ENCODE measurements at places on chromosomes 4 and X.

GRCh38 chr4:31592293-31592692, 872.1 kb downstream of the PCDH7 start:
- DNase-seq: no peak

GRCh38 chrX:103520386-103520785, 1.1 kb upstream of the RAB40A start:
- DNase-seq: peak; percentile 5

GRCh38 chrX:154321594-154321993, 26.0 kb downstream of the TKTL1 start:
- DNase-seq: peak; percentile 36

- DNase-seq: no peak
Observed at GRCh38 chr4:24160358-24160757, 270.5 kb upstream of the PPARGC1A start.

DNA sequence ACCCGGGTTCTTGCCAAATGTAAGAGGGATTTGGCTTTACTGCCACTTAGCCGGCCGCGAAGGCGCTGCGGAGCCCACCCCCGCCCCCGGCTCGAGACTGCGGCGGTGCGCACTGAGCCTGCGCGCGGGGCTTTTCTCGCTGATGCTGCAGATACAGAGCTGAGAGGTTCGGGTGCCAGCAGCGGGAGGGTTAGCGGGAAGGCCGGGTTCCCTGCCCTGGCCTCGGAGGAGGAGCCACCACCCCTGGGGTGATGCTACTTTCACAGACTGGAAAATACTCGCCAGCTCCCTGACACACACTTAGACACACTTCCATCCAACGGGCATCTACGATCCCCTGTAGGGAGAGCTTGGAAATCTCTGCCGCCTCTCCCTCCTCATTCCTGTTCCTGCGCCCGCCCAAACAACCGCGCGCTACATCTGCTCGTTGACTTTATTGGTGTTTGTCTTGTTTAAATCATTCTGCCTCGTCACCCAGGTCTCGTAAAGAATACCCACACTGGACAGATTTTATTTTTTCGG, 2.1 kb upstream of the PCDH7 start:
- peak; percentile 72 for DNase-seq

DNA sequence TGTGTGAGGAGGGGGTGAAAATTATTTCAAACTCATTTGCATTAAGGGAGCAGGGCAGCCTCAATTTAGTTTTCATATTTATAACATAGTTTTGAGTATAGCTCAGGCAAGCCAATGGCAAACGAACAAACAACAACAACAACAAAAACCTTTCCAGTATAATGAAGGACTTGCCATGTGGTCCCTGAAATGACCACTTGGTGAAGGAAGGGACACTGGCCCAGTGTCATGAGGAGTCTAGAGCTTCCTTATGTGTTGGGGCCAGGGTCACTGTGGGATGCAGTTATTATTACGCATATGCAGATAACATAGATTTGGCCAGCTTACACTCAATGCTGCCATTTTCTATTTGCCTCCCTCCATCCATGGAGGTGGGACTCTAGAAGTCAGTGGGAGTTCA, 23.3 kb downstream of the NKX3-2 start:
- no peak for DNase-seq

DNA sequence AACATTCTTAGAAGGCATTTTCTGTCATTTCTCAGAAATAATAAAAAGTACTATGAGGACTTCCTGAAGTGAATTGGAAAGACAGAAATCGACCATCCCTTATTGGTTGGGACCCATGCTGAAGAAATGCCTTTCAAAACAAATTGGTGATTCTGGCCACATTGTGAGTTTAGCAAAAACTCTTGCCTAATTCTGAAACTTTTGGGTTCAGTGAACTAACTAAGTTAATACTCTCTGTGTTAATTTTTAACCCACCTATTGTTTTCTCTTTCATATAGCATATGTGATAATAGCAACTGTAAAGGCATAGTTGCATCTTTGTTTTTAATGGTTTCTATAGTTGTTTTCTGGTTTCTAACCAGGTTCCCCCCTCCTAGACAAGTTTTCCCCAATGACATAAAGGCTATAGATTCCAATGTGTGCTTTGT, 129.3 kb upstream of the FAT1 start:
- DNase-seq: no peak

DNA sequence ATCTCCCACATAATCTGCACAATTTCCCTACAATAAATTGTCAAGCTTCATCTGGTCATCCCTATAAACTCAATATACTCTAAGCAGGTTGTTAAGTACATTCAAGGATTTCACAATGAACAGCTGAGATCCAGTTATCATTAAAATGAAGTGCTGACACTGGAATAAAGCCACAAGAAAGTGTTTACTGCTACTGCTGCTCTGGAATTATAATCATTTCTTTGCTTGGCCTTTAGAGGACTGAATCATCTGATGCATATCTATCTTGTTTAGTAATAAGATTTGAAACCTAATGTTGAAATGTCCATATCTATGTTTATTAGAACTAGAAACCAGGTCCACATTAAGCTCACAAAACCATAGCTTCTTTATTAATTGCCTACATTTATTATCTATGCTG, 338.6 kb upstream of the ZFP42 start:
- DNase-seq: no peak

DNA sequence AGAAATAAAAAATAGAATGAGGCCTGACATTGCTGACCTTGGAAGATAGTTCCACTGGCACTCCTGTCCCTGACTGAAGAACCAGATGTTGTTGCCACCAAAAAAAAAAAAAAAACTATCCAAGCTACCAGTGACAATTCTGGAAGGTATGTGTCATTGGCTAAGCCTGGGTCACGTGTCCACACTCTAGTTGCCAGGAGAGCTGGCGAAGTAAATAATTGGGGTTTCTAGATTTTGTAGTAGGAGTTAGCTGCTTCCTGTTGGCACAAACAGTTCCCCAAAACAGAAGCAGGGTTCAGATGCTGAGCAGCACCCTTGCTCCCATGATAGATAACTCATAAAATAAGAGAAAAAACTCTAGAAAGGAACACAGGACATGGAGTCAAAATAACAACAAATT, 20.5 kb downstream of the MND1 start:
- no peak for DNase-seq

GRCh38 chr4:52037689-52038102, 403 bp downstream of the SGCB start:
- peak; percentile 75 for DNase-seq

- DNase-seq: no peak
Observed at GRCh38 chrX:112714357-112714918, 34.7 kb upstream of the LHFPL1 start.

GRCh38 chr4:14800977-14801376, 201.3 kb upstream of the CPEB2 start:
- no peak for DNase-seq

DNA sequence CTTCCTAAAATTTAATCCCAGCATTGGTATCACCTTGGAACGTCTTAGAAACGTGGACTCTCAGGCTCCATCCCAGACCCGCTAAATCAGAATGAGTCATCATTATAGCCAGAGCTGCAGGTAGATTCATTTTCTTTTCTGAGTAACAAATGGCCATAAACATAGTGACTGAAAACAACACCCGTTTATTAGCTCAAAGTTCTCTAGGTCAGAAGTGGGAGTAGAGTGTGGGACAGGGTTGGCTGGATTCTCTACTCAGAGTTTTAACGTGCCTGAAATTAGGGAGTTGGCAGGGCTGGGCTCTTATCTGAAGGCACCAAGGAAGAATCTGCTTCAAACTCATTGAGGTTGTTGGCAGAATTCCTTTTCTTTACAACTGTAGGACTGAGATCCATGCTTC, 101.8 kb upstream of the C1QTNF7 start:
- no peak for DNase-seq

DNA sequence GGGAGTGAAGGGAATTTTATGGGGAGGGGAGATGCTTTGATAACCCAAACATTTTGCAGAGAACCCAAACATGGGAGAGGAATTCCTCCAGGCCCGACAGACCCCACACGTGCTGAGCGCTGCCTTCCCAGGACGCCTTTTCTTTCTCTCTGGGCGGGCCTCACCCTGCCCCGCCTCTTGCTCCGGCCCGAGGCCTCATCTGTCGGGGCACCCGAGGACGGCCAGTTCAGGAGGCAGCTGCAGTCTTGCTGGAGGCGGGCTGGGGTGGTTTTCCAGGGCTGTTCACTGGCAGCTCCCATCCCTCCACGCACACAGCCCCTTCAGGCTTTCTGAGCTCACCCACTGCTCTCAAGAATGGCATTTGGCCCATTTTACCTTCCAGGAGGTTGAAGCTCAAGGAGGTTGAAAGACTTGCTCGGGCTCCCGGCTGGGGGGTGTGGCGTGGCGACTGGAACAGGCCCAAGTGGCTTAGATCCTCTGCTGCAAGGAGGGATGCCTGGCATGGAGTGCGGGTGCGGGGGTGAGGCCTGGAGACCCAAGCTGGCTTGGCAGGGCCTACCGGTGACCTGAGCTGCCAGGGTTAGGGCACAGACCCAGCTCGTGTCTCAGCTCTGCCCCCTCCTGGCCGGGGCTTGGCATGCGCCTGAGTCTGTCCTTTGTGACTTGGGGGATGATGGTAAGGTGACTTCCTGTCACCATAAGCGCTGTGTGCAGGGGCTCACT, 99.2 kb downstream of the PSAPL1 start:
- peak; percentile 80 for DNase-seq

GRCh38 chr4:8050555-8051206, 107.9 kb downstream of the ABLIM2 start:
- DNase-seq: peak; percentile 93

GRCh38 chrX:154738011-154738738, 12.7 kb downstream of the GAB3 start:
- DNase-seq: no peak

- DNase-seq: no peak
Observed at GRCh38 chr4:130127297-130127696, 1031.3 kb downstream of the C4orf33 start.

DNA sequence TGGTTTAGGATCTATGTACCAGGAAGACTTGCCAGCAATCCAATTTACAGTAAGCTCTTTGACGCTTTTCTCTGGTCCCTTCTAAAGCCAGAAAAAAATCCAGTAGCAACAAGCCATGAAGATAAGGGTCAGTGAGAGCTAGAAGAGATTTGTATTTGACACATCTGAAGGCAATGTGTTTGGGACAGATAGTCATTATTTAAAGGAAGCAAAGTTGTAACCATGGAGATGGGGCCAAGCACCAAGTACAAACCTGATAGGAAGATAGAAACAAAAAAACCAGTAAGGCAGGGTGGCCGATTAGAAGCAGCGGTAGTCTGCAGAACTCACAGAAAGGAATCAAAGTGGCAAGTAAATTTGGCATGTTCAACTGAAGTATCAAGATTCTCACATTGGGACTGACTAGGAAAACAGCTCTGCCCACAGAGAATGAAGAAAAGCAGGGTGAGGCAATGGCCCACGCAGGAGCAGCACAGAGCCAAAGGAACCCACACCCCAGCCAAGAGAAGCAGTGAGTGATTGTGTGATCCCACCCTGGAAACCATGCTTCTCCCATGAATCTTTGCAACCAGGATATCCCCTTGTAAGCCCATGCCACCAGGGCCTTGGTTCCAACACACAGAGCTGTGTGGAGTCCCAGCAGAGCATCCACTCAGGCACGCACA, 12.9 kb upstream of the C4orf54 start:
- no peak for DNase-seq

GRCh38 chrX:55924574-55924973, 207.0 kb downstream of the RRAGB start:
- DNase-seq: no peak

DNA sequence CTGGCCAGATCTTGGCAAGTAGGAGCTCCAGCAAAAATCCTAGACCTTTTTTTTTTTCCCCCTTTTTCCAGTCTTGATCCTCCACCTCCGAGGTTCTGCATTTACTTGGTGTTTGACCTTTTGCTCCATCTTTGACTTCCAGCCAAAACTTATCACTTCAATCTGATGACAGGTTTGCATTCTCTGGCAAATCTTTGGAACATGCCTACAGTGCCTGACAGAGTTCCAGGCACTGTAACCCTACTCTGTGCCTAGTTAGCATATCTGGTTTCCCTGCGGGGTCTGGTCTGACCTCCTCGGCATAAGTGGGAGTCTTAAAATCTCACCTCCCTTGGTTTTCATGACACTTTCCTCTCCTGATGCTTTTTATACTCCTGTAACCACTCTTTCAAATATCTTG, 39.4 kb upstream of the NR3C2 start:
- DNase-seq: no peak

- DNase-seq: no peak
Observed at GRCh38 chr4:2574863-2575262, 38.4 kb downstream of the FAM193A start.

GRCh38 chr4:87807402-87807801, 8.0 kb downstream of the IBSP start:
- DNase-seq: no peak

DNA sequence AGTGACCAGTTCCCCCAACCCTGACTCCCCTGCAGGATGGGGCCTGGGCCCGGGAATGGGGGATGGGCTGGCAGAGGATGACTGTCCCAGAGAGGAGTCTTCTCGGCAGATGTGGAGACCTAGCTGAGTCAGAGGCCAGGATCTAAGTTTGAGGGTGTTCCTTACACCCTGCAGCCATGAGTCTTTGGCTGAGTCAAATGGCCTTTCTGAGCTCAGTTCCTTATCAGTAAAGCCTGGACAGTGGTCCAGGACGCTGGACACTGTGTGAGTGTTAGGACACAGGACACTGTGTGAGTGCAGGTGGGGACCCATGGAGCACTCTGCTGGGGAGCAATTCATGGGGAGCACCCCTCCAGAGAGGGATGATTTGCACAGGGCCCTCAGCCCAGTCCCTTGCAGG, 5.0 kb downstream of the IL9R start:
- no peak for DNase-seq

DNA sequence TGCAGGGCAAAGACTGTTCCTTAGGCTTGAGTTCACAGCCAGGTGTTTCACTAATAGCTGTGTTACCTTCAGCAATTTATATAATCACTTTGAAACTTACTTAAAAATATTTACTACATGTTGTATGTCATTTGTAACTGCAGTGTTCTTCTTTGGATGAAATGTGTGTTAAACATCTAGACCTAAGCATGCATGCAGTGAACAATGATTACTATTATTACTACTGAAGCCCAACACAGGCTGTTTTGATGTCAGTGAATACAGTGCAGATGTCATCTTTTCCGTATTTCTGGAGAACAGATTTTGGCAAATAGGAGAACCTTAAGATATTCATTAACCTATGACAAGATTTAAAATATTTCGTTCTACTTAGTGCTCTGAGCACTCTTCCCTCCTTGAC, 101.8 kb upstream of the ANK2 start:
- DNase-seq: no peak

GRCh38 chr4:849478-850175, 23.7 kb upstream of the CPLX1 start:
- DNase-seq: no peak

DNA sequence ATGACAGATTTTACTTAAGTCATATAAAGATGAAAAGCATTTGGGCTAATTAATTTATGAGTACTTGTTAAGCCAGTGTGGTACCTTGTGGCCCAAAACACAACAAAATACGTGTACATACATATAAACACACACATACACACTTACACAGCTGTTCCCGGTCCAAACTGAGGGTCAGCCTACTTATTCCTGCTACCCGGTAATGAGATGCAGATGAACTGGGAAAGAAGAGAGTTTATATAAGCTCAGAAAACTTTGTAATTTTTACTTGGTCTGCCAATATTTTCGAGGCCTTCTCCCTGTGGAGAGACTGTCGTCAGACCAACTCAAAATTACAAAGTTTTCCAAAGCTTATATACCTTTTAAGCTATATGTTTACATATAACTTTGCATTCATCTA, 25.8 kb upstream of the PBDC1 start:
- DNase-seq: peak; percentile 6
